ENCODE measurements at places on chromosomes 3 and 15. TPM values are rescaled to one million over a fixed set of nuclear protein-coding genes. Genes with fewer than 3 reads are reported as not detected.

HDAC11 gene
- total RNA-seq = 19.1 TPM

DNA sequence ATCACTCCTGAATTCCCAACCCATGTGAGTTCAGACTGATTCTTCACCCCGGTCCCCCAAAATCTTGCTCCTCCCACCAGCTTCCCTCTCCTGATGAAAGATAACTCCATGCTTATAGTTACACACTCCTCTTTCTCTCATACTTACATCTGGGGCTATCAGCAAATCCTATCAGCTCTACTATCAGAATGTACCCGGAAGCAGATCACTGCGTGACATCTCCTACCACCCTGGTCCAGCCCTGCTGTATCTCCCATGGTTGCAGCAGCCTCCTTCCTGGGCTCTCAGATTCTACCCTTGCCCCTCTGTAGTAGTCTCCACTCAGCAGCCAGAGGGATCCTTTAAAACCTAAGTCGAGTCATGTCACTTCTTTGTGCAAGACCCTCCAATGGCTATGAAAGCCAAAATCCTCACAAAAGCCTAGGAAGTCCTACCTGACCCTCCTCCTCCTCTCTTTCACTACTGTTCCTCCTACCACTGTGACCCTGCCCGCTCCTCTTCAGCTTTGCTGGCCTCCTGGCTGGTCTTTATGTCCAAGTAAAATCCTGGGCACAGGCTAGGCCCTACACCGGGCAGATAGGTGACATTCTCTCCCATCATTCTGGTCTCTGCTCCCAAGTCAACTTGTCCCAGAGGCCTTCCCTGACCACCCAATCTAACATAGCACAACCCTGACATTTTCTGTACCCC, 16.2 kb downstream of the XIRP1 start:
- no peak for DNase-seq
- no peaks in the 10 kb centered on the region for H3K27me3 ChIP-seq
- H3K4me1 ChIP-seq = peaks cover 49% of the 10 kb centered on the region

GRCh38 chr15:85757939-85758654, 36.6 kb downstream of the KLHL25 start:
- no peak overlapping the region for H3K4me3 ChIP-seq
- H3K27ac ChIP-seq = no peak overlapping the region
- no peak for DNase-seq
- H3K4me1 ChIP-seq = no peaks in the 10 kb centered on the region
- peaks cover 3% of the 10 kb centered on the region for H3K36me3 ChIP-seq

- H3K36me3 ChIP-seq = no peaks in the 10 kb centered on the region
- no peak overlapping the region for H3K27ac ChIP-seq
- no peak overlapping the region for H3K4me3 ChIP-seq
Observed at GRCh38 chr3:38151667-38152265, 13.3 kb downstream of the MYD88 start.

Data from mesothelial cell of epicardium (in vitro differentiated cells).